ENCODE measurements at places on chromosomes 4 and X.

DNA sequence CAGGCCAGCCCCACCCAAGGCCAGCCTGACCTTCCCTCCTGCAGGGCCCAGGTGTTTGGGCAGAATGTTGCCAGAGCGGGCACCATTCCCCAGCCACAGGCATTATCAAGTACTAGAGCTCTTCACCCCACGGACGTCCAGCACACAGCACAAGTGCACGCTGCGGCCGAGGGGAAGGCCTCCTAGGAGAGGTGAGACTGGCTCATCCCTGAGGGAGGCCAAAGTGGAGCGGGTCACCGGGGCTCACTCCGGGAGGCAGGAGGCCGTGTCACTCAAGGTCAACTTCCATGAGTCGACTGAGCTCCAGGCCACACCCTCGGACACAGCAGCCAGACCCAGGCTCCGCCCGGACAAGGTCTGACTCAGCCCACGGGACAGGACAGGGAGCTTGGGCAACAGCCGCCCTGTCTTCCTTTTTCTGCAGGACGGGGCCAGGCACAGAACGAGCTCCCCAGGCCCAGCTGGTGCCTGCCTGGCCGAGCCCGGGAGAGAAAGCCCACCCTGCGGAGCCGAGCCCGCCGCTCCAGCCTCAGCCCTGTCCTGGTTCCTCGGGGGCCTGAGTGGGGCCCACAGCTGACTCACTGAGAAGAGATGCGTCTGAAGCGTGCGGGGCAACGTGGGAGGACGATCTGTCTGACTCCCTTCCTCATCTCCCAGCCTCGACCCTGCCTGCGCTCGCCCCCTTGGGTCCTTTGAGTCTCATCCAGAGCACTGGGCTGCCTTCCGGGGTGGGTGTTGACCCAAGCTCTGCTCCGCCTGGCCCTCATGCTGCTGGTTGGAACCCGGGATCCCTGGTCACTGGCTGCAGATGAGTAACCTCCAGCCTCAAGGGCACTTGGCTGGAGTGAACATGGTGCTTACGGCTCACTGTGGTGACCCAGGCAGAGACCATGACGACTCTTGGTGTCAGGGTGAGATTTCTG lies 1.6 kb downstream of the SLC49A3 start:
- DNase-seq, result peak; percentile 87

- DNase-seq, result peak; percentile 1
Measured at GRCh38 chrX:68568136-68568535, 69.3 kb downstream of the YIPF6 start.

GRCh38 chr4:147347217-147347616 lies 133.7 kb upstream of the EDNRA start:
- no peak for DNase-seq

DNA sequence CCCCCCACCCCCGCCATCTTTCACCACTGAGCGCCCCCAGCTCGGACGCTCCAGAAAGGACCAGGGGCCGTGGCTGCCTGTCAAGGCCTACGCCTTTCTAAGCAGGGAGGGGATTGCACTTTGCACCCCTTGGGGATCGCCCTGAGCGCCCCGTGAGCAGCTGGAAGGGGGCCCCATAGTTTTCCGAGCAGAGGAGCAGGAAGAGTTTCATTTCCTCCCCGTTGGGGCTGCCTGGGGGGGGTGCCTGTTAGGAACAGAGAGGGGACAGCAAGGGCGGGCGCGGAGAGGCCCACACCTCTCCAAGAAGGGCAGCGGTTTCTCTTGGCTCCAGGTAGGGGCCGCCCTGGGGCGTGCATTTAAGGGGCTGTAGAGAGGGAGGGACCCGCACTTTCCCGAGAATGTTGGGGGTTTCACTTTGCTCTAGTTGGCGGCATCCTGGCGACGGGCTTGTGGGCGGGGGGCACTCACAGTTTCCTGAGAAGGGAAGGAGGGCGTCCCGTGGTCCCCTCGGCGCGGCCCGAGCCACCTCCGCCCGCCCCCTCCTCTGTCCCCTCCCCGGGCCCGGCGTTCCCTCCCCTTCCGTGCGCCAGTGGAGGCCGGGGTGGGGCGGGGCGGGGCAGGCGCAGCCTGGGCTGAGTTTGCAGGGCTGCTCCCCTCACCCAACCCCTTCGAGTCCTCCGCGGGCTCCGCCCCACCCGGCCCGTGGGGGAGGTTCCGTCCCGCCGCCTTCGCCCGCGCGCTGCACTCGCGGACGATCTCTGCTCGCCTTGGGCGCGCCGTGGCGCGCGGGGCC lies 82.3 kb upstream of the CD99 start:
- peak; percentile 90 for DNase-seq

DNA sequence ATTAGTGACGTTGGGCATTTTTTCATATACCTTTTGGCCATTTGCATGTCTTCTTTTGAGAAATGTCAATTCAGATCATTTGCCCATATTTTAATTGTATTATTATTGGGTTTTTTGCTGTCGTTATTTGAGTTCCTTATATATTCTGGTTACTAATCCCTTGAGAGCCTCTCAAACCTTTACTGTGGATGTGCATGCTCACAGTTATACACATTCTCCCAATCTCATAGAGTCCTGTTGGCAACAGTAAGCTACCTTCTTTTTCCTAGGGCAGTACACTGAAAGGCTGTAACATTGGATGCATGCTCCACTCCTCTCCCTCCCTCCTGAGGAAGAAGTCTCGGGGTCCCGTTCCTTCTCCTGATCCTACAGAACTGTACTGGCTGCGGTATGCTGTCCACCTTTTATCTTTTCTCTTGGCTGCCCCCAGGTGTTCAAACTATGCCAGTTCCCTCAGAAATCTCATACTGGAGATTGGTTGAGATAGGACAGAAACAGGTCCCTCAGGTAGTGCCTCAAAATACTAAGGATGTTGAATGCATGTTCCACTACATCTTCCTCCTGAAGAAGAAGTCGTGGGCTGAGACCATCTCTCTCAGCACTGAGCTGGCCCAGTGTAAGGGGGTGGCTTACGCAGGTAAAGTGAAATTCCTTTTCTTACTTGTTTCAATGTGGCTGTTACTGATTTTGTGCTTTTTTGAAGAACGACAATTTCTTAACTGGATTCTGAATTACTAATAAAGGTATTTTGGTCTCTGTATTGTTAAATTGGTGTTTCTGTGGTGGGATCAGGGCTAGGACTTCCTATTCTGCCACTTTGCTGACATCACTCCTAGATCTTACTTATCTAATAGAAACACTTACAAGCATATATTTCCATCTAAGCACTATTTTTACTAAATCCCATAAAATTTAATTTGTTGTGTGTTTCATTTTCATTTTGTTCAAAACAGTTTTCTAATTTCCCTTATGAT lies 145.4 kb upstream of the HUWE1 start:
- peak; percentile 55 for DNase-seq

DNA sequence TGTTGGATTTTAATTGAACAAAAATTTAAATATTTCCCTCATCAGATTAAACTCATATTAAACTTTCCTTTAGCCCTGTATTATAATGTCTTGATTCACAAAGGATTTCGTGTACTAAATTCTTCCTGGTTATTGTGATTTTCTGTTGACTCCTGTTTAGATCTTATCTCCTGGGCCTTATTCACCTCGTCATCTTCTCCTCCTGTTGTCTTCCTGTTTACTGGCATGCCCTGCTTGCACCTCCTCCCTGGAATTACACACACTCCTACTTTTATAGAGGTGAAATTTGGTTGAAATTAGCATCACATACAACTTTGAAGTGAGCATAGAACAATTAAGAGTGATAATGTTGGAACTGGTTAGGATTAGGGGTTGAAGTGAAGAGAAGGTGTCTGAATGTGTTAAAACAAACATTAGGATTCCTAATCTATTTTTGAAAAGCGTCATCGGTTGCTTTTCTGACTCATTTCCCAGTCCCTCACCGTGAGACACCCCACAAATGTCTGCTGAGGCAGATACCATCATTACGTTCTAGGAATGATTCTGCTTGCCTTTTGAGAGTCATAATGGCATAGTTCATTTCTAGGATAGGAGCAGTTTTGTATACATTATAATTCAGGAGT lies 32.5 kb downstream of the TLL1 start:
- DNase-seq, result peak; percentile 56

DNA sequence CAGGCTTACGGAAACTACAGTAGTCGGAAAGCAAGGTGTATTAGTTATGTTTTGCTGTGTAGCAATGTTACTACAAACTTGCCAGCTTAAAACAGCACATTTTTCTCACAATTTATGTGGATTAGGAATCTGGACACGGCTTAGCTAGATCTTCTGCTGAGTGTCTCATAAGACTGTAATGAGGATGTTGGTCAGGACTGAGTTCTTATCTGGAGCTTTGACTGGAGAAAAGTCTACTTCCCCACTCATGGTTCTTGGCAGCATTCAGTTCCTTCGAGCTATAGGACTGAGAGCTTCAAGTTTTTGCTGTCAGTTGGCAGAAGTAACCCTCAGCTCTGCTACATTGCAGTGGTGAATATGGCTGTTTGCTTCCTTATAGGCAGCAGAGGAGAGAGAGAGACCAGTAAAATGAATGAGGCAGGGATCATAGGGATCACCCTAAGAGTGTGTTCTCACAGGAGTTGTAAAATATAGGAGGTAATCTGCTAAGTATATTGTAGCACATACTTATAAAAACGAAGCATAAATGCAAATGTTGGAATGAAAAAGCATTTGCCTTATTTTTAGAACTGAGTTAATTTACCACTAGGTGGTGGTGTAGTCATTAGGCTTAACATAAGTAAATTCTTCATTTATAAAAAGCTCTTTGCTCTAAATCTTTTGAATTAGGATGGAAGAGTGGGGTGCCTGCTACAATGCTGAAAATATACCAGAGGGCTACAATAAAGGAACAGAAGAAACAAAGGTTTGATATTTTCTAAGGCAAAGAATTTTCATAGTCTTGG lies 38.6 kb downstream of the ALG13 start:
- DNase-seq, result peak; percentile 0

DNA sequence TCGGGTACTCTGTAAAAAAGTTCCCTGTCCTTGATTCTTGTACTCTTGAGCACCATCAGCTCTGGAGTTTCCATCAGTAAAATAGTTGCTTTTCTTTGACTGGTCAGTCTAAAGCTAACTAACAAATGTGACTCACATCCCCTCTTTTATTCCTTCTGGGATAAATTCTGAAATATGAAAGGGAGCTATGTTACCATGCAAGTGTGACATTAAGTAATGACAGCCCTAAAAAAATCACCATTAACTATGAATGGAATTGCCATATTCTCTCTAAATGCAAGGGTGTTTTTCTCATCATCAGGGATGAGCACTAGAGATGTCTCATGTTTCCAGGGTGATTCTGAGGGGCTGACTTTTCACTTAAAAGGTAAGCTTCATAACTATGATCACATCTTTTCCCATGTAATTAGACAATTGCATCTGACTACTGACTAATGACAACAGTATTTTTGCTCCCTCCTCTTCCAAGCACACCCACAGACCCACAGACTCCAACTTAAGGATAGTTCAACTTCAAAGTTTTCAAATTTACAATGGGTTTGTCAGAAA lies 26.9 kb upstream of the RASGEF1B start:
- no peak for DNase-seq

DNA sequence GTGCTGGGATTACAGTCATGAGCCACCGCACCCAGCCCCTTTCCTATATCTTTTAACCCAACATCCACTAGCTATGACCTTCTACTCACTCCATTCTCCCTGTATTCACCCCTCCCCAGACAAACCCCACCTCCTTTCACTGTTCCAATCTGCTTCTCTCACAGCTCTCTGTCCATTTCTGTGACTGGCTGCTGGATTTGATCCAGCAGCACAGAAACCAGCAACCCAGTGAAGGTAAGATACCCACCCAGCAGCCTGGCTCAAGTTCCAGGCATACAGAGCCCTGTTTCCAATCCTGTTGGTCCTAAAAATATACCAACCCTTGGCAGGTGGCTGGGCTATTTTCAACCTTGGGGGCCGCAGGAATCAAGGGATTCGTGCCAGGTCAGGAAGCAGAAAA lies 56.9 kb upstream of the SMIM10 start:
- DNase-seq, result no peak

- DNase-seq, result no peak
Measured at GRCh38 chr4:88043586-88044340, 36.3 kb downstream of the PKD2 start.

- DNase-seq, result no peak
Measured at GRCh38 chr4:5096261-5096660, 45.0 kb downstream of the STK32B start.

GRCh38 chrX:37786624-37787422 lies 7.0 kb downstream of the CYBB start:
- DNase-seq, result no peak

DNA sequence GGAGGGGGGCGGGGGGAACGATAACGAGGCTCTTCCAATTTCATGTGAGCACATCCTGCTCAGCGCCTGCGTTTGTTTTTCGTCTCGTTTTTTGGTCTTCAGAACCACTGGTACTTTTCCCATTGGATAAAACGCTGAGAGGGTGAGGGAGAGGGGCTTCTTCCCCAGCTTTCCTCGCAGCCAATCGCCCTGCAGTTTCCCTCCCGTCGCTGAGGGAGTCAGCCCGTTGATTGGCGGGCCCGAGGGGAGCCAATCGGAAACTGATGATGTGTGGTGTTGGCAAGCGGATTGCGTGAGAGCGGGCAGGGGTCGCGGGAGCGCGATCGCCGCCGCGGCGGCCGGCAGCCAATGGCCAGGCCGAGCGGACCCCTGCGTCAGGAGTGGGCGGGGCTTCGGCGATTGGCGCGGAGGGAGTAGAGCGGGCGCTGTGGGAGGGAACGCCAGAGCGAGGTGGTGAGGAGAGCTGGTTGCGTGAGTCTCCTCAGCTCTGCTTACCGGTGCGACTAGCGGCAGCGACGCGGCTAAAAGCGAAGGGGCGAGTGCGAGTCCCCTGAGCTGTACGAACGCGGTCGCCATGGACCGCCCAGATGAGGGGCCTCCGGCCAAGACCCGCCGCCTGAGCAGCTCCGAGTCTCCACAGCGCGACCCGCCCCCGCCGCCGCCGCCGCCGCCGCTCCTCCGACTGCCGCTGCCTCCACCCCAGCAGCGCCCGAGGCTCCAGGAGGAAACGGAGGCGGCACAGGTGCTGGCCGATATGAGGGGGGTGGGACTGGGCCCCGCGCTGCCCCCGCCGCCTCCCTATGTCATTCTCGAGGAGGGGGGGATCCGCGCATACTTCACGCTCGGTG lies at the start of gene TSPYL2:
TSS of gene TSPYL2 (plus strand) at position 443 of the 848 bp plus-strand sequence. CDS start at position 575, 132 bp downstream.
- peak; percentile 92 for DNase-seq

GRCh38 chr4:22474636-22475310 lies 41.1 kb downstream of the ADGRA3 start:
- peak; percentile 45 for DNase-seq

DNA sequence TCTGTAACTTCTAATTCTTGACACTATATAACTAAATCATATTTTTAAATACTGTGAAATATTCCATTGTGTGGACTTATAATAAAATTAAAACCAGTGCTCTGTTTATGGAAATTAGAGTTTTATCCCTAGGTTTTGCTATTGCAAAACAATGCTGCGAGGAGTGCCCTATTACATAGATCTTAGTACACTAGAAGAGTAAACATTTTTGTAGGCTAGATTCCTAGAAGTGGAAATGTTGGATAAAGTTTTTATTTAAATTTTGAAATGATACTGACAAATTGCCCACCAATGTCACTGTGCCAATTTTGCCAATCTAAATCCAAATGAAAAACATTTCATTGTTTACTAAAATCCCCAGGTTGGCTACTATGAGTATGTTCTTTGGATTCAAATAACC lies 99.7 kb downstream of the IL1RAPL2 start:
- DNase-seq, result no peak

- peak; percentile 94 for DNase-seq
Measured at GRCh38 chr4:180949424-180950213, 1293.6 kb upstream of the TENM3 start.

GRCh38 chrX:12955882-12956703 lies 18.8 kb upstream of the TMSB4X start:
- peak; percentile 62 for DNase-seq

- peak; percentile 75 for DNase-seq
Measured at GRCh38 chrX:124328765-124329164, 3.7 kb upstream of the TEX13D start.

- no peak for DNase-seq
Measured at GRCh38 chr4:107570952-107571351, 149.1 kb downstream of the PAPSS1 start.

GRCh38 chr4:99029018-99029735 lies 33.7 kb downstream of the METAP1 start:
- peak; percentile 21 for DNase-seq

Data from epithelial cell of esophagus (primary cell).